EH (cell line): ENCODE measurements at places on chromosomes 3 and 15.

GRCh38 chr15:59373215-59373614 is 544 bp upstream of the MYO1E start:
- no peak for DNase-seq

DNA sequence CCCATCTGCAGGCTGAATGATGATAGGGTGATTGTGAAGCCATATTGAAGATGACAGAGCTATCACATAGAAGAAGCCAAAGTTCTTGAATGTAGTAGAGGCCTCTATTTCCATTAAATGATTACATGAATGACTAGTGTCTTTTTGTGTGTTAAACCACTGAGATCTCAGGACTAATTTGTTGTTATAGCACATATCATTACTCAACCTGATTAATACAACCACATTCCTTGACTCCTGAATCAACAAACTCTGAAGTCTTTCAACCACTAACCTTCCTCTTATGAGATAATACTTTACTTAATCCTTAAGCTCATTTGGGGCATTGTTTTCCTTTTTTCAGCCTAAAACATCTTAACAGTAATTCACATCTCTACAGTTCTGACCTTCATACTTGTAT is 564.5 kb upstream of the ADAMTS9 start:
- no peak for DNase-seq

- DNase-seq: no peak
Observed at GRCh38 chr15:41530363-41530956, 13.6 kb downstream of the RPAP1 start.

DNA sequence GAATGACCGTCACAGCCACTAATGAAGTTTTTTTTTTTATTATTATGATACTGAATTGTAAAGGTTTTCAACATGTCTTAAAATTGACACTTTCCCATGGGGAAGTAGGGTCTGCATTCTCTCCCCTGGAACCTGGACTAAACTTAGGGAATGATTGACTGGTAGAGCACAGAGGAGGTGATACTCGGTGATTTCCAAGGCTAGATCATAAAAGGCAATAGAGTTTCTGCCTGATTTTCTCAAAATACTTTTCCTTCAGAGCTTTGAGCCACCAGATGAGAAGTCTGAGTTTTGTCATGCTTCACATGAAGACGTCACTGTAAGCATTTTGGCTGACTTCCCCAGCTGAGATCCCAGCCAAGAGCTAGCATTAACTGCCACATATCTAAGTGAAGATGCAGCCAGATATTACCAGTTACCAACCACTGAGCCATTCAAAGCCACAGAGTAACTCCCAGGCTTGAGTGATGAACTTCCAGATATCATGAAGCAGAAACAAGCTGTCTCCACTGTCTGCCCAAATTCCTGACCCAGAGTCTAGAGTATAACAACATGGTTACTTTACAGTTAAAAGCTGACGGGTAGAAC is 105.8 kb downstream of the LSAMP start:
- peak; percentile 13 for DNase-seq

GRCh38 chr3:113552851-113553250 is 20.5 kb downstream of the SIDT1 start:
- DNase-seq: peak; percentile 15

- DNase-seq: peak; percentile 50
Observed at GRCh38 chr3:13655061-13655913, 106.4 kb downstream of the FBLN2 start.

DNA sequence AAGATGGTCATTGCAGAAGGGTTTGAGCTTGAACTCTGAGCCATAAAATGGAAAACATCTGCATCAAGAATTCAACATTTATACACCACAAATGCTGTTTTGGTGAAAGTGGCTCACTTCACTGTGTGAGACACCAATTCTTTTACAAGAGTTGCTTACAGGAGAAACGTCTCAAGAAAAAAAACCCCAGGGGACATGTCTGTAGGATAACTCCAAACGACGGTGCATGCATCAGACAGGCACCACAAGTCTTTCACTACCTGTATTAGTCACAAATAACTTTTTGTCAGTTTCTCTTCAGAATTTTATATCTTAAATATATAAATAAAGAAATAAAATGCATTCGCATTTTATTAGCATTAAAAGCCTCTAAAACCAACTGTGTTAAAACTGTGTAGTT is 164.3 kb downstream of the EFHB start:
- DNase-seq: no peak

DNA sequence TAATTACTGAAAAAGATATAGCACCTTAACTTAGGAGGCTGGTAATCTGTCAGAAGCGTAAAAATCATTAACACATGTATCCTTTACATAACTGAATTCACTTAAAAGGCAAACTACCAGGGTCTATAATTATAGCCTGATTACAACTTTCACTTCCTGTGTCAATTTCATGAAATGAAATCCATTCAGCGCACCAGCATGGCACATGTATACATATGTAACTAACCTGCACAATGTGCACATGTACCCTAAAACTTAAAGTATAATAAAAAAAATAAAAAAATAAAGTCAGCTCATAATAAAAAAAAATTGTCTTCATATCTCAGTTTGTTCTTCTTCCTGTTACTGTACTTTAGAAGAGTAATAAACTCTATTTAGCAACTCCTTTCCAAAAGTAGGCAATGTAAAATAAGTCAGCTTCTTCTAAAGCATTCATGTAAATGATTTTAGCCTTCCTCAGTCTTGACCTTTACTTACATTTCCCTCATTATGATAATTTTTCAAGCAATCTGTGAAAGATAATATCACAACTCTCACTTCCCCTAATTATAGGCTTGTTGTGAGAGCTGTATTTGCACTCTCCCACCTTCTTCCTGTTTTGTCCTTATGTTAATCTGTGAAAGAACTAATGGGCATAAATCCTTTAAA is 50.1 kb downstream of the KBTBD8 start:
- no peak for DNase-seq

DNA sequence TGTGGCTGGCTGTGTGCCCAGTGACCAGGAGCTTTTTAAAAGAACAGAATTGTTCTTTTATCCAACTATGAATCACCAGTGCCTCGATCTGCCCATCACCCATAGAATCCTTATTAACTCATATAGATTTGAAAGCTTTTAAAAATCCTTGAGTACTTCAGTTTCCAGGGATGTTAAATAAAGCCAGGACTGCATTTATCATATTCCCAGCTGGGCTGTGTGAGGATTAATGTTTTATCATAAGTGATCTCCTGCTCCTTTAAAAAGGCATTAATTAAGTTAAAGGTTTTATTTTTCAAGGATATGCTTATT is 234.0 kb downstream of the MYRIP start:
- DNase-seq: peak; percentile 75

DNA sequence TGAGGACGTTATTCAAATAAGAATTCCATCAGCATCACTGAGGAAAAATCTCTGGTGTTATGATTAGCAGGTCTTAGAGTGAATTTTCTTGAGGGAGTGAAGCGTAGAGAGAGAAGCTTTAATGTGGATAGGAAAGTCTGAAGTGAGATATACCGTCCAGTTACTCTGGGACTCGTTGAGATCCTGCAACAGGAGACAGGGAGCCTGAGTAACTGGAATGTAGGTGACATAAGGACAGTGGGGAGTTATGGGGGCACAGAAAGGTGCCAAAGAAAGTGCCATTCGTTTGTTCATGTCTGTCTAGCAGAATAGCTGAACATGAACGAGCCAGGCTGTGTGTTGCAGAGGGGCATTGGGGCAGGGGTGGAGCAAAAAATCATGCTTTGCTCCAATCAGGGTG is 9.4 kb upstream of the BUB1B start:
- DNase-seq: no peak
